Prostate gland (tissue), 2 donors: ENCODE measurements at places on chromosomes 2 and 18. TPM values are rescaled to one million over a fixed set of nuclear protein-coding genes. Genes with fewer than 3 reads are reported as not detected.

DNA sequence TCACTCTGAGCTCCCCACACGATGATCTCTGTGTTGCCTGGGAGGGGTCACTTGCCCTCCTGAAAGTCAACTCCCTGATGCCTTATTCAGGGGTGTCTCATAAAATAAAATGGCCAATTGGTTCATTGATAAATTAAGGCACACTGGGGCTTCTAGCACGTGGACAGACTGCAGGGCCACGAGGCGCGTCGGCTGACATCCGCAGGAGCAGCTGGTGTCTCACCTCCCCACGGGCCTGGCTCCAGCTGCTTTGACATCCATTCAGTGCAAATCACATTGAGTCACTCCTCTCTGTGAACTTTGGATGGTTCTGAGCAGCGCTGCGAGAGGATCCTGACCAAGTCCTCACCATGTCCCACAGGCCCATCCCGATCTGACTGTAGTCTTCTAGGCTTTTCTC, 4.6 kb upstream of the ST8SIA3 start:
- DNase-seq, result no peak

- DNase-seq, result no peak
These were observed 74.3 kb downstream of the ICOS start for GRCh38 chr2:204010628-204011560.

DNA sequence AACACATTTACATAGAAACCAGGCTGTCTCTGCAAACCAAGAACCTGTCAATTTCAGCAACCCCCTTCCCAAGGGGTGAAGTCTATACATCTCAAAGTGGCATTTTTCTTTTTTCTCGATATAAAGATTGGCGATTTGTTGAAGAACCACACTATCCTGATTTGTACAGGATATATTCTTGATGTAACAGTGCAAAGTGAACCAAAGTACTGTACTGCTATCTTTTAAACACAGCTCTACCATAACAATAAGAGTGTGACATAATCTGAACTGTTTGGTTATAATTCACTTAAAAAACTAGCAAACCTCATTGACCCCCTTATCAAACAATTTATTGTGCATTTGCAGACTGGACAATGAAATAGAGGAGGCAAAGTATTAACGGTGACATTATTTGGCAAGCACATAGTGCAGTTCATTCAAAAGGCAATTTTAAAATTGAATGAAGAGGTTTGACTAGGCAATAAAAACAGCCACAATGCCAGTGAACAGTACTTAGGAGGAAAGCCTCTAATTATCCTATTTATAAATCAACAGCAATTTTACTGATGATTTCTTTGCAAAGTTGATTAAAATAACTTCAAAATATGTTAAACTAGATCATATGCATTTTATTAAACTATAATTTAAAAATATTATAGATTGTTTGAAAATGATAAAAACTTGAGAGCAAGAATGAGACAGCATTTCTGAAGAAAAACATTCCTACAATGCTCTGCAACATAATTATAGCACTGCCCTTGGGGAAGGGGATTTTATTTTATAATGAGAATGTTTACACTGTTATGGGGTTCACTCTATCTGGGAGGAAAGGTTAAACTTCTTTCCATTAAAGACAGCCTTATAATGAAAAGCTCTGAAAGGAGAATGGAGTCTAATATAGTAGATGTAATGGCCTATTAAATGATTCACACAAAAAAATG, 440.9 kb downstream of the ZEB2 start:
- no peak for DNase-seq

DNA sequence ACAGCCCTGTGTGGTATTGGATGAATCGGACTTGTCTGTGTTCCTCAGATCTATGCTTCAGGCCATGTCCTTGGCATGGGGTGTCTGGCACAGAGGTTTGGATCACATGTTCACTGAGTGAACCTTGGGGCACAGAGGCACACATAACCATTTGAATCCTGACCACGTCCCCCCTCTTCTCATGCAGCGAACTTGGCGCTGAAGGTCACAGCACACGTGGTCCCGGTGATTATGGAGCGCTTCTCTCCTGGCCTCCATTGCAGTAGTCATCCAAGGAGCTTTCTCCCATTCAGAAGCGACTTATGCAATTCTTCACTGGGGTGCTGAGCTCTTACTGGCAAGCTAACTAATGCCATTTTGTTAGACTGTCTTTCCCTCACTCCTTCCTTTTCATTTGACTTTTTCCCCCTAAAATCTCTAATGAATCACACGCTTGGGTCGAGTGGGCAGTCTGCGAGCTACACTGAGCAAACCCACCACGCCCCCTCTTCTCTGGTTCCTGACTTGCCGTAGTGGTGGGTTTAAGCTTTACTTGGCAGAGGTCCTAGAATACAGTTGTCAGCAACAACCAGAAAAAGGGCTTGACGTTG, 59.4 kb downstream of the KCNG2 start:
- no peak for DNase-seq

NFE2L2 gene
- 126 TPM for total RNA-seq

GPR39 gene
- total RNA-seq, result 3.6 TPM

ZNF385B gene
- 35.7 TPM for total RNA-seq

TNS1 gene
- 659 TPM for total RNA-seq

INHBB gene
- 35.9 TPM for total RNA-seq
